ENCODE measurements at places on chromosomes 2 and 18.

- DNase-seq: no peak
Observed at GRCh38 chr2:127357591-127357990, 30.2 kb downstream of the MAP3K2 start.

DNA sequence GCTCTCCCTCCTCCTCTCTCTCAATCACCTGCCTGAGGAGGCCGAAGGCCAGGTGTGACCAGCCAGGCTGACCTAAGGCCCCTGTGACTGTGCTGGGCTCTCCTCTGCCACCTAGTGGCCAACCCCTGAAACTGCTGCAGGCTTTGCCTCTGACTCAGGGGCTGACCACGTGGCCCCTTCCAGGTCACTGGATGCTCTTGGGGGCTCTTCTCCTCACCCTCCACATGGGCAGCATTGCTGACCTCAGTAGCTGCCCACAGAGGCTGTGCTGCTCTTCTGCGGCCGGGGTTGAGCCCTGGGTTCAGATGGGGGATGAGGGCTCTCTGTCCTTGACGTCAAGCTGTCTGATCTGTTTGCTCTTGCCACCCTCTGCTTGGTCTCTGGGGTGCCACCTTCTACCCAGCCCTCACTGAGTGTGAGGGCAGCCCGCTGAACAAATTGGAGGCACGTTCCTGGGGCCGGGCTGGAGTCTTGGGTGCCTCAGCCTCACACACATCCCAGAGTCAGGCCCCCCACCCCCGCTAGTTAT lies 122.7 kb downstream of the TWIST2 start:
- DNase-seq: no peak

DNA sequence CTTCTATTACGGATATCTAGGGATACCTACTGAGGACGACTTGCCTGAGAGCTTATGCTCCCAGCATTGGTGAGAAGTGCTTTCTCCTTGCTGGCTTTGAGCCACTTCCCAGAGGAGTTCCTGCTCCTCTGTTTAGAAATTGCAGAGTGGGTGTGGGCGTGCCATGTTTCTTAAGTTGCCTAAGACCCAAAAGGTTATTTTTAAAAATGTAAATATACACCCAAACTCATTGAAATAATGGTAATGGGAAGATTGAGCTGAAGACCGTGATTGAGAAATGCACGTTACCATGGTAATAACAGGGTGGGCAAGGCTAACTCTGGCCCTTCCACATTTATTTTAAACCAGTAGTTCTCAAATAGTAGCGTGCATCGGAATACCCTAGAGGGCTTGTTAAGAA lies 17.2 kb upstream of the TMEM200C start:
- DNase-seq: no peak

GRCh38 chr18:59272891-59273758 lies at the start of gene RAX:
TSS of gene RAX (minus strand) at chr18:59273454. CDS start at chr18:59273206, 248 bp downstream.
- no peak for DNase-seq

GRCh38 chr2:34254272-34254878 lies 655.3 kb upstream of the FAM98A start:
- no peak for DNase-seq

DNA sequence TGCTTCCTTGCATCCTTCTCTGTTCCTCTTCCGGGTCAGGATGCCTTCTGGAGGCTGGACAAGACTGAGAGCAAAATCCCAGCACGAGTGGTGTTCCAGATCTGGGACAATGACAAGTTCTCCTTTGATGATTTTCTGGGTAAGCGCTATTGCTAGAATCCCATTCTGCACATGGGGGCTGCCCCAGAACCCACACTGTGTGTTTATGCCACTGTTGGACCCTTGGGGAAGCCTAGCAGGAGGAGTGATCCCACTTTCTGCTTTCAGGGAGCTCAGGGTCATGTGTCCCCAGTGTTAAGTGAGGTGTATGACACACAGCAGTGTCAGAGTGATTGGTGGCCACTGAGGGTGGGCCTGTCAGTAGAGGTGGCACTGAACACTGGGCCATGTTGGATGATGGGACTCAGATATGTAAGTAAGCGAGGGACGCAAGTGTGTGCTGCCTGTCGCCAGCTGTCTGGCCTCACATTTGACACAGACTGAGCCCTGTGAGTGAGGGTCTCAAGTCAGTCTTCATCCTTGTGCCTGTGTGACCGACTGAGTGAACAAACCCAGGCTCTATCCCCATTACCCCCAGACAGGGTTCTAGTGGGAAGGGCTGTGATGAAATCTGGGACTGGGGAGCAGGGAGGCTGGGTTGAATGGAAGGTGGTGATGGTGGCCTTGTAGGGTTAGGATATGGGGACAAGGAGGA lies 220.9 kb downstream of the DYSF start:
- no peak for DNase-seq

DNA sequence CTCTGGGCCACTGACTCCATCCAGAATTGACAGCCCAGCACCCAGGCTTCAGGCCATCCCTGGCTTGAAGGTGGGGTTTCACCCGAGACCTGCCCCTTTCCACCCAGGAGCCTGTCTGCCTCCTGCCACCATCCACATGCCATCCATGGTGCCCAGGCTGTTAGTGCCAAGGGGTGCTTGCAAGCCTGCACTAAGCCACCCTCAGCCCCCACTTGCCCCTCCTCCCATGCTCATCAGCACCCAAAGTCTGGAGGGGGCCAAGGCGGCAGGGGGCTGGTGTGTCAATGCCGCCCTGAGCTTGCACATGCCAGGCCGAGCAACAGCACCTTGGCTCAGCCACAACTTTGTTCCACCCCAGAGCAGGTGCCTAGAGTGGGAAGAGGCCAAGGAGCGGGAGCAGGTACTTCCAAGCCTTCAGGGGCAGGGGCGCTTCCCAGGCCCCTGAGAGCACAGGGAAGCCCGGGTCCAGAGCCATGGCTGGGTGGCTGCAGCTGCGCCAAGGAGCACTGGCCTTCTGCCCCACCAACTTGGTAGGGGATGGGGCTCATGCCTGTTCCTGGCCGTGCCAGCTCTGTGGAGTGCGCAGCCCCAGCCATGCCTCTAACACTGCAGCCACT lies 12.0 kb downstream of the SRD5A2 start:
- no peak for DNase-seq

GRCh38 chr2:122029945-122030344 lies 274.5 kb downstream of the TSN start:
- no peak for DNase-seq

DNA sequence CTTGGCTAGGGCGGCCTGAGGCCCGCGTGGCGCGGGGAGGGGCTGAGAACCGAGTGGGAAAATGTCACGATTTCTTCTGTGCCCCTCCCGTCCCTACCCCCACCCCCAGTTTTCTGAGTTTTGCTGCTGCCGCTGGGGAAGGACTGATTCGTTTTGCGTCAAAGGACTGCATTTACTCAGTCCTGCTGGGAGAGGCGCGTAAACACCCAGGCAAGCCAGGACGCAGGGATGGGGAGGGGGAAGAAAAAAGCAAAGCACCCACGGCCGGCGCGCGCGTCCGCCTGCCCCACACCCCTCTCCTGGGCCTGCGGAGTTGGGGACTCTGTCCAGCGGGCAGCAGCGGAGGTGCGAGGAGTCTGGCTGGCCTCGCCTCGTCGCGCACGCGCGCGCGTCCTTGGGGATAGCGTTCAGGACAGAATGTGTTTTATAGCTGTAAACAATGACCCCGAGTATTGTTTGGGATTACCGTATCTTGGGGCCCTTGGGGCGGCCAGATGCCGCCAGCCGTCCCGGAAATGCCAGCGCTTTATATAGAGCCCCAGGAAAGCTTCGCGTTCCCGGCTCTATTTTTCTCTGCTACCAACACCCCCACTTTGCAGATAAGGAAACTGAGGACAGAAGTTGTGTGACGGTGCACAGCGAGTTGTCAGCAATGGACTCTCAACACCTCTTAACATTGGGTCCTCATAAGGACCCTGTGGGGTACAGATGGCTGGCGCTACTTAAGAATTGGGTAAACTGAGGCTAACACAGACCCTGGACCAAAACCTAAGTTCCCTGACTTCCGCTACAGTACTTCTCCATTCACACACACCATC lies 1.7 kb upstream of the FOSL2 start:
- DNase-seq: peak; percentile 70

DNA sequence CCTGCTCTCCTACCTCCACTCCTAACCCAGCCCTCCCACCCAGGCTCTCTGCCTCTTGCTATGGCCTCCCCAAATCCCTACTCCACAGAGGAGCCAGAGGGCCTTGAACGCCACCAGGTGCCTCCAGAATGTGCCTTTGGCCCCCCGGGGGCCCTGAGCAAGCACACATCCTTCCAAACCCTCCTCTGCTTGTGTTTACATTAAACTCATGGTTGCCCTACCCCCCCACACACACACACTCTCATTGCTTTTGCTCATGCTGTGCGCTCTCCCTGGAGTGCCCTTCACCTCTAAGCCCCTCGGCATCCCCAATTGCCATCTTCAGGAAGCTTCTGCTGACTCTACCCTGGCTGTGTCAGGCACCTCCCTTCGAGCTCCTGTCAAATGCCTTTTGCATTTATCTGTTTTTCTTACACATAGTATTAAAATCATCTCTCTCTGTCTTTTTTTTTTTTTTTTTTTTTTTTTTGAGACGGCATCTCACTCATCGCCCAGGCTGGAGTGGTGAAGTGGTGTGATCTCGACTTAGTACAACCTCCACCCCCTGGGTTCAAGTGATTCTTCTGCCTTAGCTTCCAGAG lies 16.3 kb upstream of the TET3 start:
- no peak for DNase-seq

GRCh38 chr2:105790461-105791149 lies 45.9 kb downstream of the NCK2 start:
- DNase-seq: no peak

DNA sequence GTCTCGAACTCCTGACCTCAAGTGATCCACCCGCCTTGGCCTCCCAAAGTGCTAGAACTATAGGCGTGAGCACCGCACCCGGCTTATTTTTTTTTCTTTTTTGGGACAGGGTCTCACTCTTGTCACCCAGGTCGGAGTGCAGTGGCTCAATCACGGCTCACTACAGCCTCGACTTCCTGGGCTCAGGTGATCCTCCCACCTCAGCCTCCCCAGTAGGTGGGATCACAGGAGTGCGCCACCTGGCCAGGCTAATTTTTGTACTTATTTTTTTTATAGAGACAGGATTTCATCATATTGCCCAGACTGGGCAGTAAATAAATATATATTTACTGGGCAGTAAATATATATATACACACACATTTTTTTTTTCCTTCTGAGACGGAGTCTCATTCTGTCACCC lies 2.6 kb downstream of the ATP5F1A start:
- DNase-seq: no peak

- no peak for DNase-seq
Observed at GRCh38 chr18:10530852-10531251, 5.0 kb downstream of the NAPG start.

DNA sequence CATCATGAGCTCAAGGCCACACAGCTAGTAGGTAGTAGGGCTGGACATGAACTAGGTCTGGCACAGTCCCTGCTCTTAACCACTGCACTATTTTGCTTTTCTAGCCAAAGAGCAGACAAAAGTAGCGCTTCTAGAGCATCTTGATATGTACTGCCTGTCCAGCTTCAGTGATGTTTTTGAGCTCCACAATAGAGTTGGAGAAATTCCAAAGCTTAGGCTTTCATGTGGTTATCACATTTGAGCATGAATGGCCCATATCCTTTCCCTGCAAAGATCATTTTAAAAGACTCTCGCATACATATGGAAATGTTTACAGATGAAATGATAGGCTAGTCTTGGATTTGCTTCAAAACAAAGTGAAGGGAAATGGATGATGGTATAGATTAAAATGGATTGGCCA lies 128.7 kb downstream of the MAP3K20 start:
- no peak for DNase-seq

- no peak for DNase-seq
Observed at GRCh38 chr18:35122586-35123224, 81.5 kb downstream of the MAPRE2 start.

DNA sequence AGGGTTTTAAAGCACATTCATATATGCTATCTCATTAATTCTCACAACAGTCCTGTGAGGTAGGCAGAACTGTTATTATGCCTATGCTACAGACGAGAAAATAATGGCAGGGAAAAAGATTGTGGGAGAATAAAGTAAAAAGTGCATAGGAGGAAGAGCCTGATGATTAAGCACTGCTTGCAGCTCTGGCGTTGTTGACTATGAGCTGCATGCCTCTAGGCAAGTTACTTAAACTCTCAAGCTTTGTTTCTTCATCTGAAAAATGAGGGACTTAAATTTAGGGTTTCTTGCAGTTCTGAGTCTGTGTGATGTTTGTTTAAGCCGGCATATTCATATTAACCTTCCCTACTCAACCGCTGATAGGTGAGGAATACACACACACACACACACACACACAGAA lies 51.6 kb upstream of the RAPH1 start:
- DNase-seq: no peak

DNA sequence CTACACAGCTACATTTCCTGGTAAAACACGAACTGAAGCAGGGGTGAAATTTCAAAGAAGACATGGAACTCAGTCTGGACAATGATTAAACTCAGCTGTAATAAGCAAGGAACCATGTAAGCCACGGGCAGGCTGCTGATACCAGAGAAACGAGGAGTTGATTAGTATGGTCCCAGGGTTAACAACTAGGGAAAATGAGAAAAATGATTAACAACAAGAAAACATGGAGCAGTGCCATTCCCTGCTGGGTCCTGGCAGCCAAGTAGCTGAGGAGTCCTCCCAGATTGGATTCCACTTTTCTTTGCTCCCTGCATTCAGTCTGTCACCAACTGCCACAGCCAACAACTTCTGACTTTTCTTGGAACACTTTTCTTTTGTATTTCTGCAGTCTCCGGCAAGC lies 517.0 kb upstream of the KLHL29 start:
- no peak for DNase-seq

- no peak for DNase-seq
Observed at GRCh38 chr18:65651192-65651591, 99.6 kb upstream of the CDH7 start.

DNA sequence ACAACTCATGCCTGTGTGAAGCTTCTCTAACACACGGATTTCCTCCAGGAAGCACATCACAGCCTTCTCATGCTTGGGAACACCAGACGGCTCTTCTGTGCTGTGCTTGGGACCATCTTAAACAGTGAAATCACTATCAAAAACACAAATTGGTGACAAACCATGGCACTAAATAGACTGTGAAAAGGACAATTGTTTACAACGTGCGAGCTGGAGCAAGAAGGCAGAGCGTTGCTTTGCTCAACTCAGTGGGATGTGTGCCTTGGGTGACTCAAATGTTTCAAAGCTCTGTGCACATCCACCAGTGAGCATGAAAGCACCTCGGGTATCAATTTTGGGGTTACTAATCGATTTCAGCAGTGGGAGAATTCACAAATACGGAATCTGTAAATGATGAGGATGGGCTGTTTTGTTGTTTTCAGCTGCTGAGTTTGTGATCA lies 182.4 kb upstream of the ARL4C start:
- no peak for DNase-seq

- peak; percentile 35 for DNase-seq
Observed at GRCh38 chr2:164826293-164827243, 15.1 kb downstream of the COBLL1 start.

DNA sequence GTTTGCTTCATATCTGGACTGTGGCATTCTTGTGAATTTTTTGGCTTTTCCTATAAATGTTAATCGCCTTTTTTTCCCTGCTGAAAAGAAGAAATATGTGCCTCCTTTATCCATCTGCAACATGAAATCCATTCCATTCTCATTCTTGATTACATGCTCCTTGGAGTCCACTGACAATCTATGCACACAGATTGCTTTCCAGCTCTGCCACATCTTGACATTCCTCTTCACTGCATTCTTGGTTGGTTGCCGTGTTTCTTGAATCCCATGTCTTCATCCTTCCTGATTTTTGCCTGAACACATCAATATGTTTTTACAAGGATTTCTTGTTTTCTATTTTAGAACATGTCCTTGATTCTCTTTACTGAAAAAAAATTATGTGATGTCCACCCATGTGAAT lies 26.7 kb upstream of the BIRC6 start:
- no peak for DNase-seq

Data from AG09319 (cell line).